ENCODE measurements at places on chromosomes 11 and 22.

- DNase-seq = no peak
Observed at GRCh38 chr11:97163631-97164191, 773.9 kb downstream of the JRKL start.

GRCh38 chr11:64181506-64182411 lies 4.2 kb upstream of the STIP1 start:
- DNase-seq = no peak

DNA sequence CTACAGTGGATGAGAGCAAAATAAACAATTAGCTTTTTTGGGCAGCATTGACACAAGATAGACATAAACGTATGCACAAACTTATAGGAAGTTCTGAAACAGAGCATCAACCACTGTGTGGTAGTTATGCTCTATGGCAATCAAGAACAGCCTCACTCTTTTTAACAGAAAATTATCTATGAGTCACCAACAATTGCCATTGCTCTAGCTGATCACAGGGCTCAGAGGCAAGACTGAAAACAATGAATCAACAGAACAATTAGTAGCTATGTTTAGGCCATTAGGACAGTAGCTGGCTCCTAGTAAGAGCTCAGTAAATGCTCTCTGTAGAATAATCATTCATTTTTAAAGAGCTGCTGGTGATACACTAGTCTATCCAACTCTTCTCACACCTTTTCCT lies 34.9 kb upstream of the PICALM start:
- no peak for DNase-seq

DNA sequence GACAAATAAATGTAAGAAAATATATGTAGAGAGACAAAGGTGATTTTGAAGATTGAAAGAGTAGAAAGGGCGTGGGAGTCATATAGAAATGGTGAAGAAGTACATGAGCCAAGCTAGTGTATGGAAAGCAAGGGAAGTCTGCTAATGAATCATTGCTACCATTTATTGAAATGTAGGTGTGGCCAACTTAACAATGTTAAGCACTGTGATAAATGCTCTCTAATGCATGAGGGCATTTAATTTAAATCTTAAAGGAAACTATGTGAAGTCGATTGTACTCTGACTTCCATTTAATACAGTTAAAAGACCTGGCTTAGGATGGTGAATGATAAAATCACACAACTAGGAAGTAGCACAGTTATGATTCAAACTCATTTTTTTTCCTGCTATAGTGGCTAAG lies 219.9 kb downstream of the CASP12 start:
- no peak for DNase-seq

- no peak for DNase-seq
Observed at GRCh38 chr22:28822930-28823551, 22.7 kb upstream of the XBP1 start.

GRCh38 chr22:37818409-37819104 lies 4.6 kb upstream of the GALR3 start:
- no peak for DNase-seq

DNA sequence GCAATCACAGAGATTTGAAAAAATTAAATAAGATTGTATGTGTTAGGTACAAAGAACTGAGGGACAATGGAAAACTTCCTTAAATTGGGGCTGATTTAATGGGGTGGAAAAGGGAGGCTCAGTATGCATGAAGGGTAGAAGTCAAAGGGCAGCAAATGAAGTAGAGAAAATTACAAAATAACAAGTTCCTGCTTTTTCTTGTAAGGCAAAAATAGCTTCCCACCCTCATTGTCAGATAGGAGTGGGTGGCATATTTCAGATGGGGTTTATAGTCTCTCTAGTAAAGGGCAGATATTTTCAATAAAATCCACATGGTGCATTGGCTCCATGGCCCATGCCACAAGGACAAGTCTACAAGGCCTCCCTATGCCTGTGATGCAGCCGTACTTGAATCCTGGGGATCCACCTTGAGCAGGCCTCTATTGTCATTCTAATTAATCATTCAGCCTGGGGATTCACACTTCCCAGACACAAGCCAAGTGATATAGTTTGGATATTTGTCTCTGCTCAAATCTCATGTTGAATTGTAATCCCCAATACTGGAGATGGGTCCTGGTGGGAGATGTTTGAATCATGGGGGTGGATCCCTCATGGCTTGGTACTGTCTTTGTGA lies 36.7 kb upstream of the SESN3 start:
- DNase-seq = no peak

DNA sequence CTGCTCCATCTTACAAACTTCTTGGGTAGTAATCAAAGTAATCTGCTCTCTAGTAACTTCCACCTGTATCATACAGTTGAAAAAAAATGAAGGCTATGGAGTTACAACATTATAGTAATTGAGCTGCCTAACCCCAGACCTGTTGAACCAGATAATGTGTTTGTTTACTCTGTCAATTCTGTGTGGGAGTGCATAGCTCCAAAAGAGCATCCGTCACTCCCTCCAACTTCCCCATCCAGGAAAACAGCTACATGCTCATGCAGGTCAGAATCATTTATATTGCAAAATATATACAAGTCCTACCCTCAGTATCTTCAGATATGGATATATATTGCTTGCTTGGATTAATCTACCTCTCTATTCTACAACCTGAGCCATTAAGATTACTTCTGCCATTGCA lies 244.0 kb upstream of the ANO5 start:
- DNase-seq = no peak

DNA sequence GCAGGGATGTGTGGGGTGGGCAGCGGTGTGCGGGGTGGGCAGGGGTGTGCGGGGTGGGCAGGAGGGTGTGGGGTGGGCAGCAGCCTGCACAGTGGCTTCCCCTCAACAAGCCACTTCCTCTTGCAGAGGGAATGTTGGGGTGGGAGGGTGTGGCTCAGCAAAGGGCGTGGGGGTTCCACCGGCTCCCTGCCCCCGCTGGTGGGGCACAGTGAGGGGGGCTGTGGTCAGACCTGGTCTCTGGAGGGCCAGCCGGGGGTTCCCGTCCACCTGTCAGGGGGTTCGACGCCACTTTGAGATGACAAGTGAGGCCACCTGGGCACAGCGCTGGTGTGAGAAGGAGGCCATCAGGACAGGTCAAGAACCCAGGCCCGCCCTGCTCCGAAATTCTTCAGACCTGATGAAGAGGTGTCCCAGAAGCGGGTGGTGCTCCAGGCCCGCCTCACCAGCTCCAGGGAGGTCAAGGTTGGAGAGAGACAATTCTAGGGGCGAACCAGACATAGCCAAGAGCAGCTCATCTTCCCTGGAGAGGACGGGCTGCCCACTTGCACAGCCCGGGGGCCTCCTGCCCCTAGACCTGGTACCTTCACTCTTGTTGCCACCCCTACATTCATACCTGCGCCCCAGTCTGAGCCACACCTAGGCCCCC lies 1.3 kb downstream of the C11orf21 start:
- DNase-seq = no peak

- no peak for DNase-seq
Observed at GRCh38 chr11:44466531-44467205, 98.8 kb upstream of the CD82 start.

GRCh38 chr11:8097062-8097461 lies 16.1 kb downstream of the TUB start:
- no peak for DNase-seq

DNA sequence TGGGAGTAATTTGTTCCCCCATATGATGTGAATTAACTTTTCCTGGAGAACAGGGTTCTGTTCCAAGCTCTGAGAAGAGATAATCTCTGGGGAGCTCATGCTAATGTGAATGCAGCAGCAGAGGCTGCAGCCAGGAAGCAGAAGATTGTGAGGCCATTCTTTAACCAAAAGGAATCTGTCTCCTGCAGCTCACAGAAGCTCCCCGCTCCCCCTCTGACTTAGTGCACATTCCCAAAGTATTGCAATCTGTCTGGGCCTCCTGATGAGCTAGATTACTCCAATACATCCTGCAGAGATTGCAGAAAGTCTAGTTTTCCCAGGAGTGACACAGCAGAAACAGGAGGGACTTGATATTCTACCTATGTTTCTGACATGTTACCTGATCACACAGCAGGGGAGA lies 420.6 kb upstream of the FAT3 start:
- DNase-seq = no peak

DNA sequence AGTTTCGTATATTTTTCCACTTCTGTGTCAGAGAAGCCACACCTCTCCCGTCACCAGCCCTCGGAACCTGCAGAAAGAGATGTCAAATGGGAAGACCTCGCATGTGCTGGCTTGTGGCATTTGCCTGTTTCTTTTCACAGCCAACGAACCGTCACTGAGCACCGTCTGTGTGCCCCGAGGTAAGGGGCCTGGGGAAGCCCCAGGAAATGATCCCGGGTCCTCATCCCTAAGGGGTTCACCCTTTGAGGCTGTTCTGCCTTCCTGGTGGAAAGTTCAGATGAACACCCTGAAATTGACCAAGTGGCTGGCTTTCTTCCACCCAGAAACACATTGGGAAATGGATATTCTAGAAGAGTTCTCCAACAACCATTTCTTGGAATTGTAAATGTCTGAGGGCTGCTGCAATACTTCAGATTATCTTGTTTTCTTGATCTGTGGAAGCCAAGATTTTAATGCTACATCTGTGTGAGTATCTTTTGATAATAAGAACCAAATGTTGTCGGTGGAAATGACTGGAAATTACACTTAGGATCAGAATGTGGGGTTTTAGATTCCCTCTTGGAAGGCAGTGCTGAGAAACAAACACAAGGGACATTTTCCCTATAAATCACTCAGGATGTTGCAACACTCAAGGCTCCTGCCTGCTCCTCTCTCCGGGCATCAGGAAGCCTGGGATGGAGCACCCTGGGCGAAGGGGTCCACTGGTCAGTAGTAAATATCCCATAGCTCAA lies 37.6 kb downstream of the RIBC2 start:
- no peak for DNase-seq

DNA sequence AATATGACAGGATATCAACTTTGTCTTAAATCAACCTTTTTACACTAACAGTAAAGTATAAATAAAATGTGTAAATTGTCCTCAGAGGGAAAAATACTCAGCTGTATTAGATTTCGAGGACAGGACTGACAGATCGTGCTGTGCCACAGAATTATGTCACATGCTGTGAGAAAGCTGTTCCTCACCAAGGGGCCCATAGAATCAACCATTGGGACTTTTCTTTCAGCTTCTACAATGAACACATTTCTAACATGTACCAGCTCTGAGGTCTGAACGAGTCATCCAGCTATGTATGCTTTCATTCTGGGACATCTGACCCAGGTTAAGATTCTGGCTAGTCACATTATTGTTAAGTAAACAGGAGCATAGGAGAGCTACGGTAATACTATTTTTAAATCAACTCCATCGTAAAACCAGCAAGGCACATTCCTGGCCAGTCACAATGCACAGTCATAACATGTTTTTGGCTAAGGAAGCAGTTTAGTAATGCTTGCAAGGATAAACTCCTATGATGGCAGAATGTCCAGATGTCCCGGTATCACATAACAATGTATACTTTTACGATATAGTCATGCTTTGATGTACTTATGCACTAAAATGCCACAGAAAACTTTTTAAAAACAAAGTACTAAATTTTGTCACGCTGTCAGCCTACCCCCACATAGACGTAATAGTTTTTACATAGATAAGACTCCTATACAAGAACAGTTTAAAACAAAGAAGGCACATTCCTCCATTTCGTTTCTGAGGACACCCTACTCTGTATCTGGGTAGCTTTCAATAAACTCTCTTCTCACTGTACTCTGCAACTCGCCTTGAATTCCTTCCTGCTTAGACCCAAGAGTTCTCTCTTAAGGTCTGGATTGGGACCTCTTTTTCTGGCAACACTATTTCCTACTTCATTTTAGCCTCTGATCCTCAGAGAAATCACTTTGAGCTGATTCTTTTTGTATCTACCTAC lies 27.4 kb downstream of the ZNF214 start:
- DNase-seq = no peak

- no peak for DNase-seq
Observed at GRCh38 chr11:117877120-117877784, 794 bp upstream of the FXYD6 start.

DNA sequence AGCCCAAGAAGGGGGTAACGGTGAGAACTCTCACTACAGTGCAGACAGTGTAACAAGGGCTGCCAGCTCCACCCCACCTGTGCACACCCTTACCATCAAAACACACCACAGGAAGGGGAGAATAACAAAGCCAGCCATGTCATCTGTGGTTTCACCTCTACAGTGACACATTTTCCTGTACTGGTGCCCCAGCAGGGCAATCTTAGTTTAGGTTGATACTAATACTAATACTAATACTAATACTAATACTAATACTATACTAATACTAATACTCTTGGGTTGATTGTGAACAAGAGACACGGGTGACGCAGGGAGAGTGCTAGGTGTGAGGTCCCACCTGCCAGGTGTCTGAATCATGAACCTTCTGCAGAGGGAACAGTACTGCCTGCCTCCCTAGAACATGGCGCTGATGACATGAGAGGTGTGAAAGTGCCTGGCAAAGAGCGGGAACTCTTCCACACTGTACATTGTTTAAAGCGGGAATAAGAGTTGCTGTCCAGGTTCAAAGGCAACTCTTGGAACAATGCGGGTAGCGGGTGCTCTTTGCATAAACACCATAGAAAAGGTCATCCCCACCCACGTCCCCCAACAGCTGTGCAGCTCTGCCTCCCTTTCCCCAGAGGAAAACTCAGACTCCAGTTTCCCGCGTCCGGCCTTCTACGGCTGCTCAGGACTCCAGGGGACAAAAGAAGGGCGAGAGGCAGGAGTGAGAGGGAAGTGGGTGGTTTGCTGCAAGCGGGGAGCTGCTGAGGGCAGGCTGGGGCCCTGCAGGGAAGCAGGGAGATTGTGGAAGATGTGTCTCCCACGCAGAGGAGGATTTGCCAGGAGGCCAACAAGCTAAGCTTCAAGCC lies 25.0 kb upstream of the TMPRSS4 start:
- DNase-seq = peak; percentile 27

DNA sequence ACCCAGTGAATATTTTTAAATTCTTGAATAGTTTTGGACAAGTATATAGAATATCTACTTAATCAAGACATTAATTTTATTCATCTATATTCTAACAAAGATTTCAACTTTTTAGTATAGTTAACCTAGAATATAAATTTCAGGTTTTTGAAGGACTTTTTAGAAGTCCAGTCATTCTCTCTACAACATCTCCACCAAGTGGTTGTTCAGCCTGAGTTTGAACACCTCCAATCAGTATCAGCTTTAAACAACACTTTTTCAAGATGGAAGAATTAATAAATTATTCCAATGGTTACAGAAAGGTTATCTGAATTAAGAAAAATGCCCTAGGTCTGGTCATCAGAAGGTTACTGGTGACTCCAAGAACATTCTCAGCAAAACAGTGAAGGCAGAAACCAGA lies 31.8 kb downstream of the EIF3M start:
- no peak for DNase-seq

DNA sequence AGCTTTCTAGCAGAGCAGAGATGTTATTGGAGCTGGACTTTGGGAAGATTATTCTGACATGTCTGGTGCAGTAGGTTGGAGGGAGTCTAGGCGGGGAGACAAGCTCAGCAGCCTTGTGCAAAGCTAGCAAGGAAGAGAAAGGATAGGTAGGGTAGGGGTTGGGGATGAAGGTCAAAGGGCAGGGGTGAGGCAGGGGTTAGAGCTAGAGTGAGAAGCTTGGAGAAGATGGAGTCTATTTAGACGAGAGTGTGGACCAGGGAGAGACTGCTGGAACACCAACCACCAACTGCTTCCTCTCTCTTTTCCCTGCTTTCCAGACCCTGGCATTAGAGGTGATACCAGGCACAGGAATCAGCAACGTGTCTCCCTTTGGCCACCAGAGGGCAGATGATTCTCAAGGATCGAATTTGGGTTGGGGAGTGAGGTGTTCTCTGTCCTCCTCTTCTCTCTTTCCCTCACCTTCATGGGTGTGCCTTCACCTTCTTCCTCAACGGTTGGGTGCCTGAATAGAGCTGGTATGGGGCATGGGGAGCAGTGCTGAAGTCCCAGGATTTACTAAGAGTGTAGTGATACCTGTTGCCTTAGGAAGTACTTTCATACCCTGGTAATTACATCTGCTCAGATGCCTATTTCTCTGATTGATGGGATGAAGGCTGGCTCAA lies 1.8 kb upstream of the MARK2 start:
- no peak for DNase-seq

- DNase-seq = no peak
Observed at GRCh38 chr22:37185646-37186227, 2.3 kb downstream of the C1QTNF6 start.
